DMS79 treated with DMSO at 0.1 percent for 48 hours (cell line): ENCODE measurements at places on chromosomes 13 and 19.

DNA sequence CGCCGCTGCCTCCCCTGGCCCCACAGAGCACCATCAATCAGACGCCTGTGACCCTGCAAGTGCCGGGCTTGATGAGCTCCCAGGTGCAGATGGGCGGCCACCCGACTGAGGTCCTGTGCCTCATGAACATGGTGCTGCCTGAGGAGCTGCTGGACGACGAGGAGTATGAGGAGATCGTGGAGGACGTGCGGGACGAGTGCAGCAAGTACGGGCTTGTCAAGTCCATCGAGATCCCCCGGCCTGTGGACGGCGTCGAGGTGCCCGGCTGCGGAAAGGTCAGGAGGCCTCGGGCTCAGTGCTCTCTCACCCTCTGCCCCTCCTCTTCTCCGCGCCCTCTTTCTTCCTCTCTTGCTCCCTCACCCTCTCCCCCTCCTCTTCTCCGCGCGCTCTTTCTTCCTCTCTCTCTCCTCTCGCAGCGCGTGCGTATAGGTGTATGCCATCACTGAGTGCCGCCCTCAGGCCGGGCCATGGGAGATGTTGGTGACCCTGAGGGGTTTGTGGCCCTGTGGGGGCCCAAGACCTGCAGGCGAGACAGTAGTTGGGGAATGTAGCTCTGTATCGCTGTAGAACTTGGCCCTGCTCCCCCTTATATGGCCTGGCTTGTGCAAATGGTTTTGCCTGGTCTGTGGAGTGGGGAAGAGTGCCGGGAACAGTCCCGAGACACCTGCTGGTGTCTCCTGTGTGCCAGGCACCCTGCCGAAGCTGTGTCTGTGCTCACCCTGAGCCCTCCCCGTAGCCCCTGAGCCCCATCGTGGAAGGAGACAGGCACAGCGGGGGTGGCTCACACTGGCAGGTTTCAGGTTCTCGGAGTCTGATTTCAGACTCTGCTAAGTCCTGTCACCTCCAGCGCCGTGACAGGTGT, 5.4 kb upstream of the EPN1 start:
- no peak for DNase-seq

DNA sequence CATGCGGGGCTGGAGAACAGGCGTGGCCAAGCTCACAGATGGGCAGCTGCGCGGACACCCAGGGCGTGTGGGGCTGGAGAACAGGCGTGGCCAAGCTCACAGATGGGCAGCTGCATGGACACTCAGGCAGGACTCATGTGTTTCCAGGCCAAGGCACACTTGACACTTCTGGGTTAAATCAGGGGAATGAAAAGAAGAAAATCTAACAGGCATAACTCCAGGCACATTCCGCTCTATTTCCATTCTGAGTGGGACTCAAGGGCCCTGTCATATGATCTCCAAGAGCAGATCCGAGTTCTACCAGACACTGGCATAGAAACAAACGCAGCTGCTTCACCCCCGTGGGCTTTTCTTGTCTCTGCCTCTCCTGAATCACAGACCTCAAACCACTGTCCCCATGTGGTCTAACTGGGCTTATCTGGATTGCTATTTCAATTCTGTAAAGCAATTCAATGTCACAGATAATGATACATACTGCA, 17.4 kb upstream of the C13orf46 start:
- peak; percentile 100 for DNase-seq

- peak; percentile 10 for DNase-seq
Observed at GRCh38 chr19:35268536-35269437, at the start of gene USF2. Gene USF2, plus strand, starts transcription at chr19:35268962. Its CDS starts 140 bp downstream, at chr19:35269102.

- no peak for DNase-seq
Observed at GRCh38 chr19:33767898-33768413, 28.7 kb upstream of the KCTD15 start.

- DNase-seq, result no peak
Observed at GRCh38 chr13:114275304-114275703, 6.1 kb upstream of the UPF3A start.

DNA sequence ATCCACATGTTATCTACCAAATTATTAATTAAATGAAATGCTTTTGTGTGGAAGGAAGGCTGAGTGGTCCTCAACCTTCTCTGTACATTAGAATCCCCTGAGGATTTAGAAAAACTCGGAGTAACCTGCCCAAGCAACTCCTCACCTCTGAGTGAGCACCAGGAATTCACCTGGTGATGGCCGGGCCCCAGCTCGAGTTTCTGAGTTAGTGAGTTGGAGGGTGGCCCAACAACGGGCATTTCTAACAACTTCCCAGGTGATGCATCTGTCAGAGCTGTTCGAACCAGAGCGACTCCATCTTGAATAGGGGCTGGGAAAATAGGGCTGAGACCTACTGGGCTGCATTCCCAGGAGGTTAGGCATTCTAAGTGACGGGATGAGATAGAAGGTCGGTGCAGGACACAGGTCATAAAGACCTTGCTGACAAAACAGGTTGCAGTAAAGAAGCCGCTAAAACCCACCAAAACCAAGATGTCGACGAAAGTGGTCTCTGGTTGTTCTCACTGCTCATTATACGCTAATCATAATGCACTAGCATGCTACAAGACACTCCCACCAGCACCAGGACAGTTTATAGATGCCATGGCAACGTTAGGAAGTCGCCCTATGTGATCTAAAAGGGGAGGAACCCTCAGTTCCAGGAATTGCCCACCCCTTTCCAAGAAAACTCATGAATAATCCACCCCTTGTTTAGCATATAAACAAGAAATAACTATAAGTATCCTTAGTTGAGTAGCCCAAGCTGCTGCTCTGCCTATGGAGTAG, 44.2 kb upstream of the SHISA2 start:
- DNase-seq, result no peak

- no peak for DNase-seq
Observed at GRCh38 chr19:34560229-34560628, 78.7 kb downstream of the WTIP start.

DNA sequence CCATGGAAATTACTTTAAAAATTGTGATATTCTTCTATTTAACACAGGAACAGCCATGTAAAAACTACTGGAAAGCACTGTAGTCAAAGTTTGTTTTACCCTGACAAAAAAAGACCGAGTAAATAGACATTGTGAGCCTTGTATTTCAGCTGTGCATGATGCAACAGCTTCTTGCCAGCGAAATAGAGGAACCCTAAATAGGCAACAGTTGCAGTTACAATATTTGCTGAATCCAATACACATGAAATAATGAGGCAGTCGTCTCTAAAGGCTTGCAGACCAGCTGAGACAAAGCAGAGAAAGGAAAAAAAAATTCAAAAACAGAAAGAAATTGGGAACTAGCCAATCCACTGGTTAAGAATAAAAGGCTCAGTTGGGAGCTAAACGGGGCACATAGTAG, 1001.1 kb downstream of the OLFM4 start:
- DNase-seq, result no peak
